ENCODE measurements at places on chromosomes 6 and 20.

GRCh38 chr6:133977983-133978895, 25.2 kb downstream of the TBPL1 start:
- DNase-seq: peak; percentile 22

DNA sequence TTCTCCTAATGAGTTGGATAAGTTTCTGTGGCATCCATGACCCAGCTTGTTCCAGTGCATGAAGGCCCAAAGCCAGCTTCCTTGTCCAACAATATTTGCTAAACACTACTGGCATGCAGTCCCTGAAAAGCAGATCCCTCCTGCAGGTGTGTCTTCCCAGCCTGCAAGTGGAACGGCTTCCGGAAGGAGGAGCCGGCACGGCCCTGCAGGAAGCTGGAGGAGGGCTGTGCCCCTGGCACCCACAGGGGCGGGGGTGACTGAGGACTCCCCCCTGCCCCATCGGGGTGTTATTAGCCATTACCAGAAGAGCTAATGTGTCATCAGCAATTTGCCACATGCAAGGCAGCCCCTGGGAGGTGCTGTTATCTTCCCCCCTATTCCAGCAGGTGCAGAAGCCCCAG, 27.4 kb downstream of the NPEPL1 start:
- no peak for DNase-seq

GRCh38 chr6:158344534-158344933, 32.3 kb downstream of the TULP4 start:
- DNase-seq: peak; percentile 10

DNA sequence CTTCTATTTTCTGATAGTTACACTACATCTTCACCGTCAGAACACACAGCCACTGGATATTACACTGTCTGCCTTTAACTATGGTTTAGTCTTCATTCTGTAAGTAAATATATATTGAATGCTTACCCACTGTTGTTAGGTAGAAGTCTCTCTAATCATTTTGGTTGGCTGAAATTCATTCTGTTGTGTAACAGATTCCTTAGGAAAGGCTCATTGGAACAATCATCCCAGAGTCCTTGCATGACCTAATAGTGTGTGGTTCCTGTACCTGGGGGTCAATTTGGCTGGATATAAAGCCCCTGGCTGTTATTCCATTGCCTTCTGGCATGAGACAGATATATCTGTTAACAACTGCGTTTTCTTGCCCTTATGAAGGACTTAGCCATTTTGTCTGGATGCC, 9.9 kb downstream of the BLOC1S5 start:
- no peak for DNase-seq

DNA sequence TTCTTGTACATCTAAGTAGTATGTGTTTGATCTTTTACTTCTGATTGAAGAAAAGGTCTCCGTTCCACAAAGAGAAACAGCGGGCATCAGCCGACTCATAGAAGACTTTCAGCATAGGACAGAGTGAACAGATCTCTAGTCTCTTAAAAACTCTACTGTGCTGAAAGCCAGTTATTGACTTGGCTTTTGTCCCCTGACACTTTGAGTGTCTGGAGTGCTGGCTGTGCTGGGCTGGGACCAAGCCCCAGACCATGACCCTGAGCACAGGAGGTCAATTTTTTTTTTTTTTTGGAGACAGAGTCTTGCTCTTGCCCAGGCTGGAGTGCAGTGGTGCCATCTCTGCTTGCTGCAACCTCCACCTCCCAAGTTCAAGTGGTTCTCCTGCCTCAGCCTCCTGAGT, 27.8 kb downstream of the MYBL2 start:
- DNase-seq: no peak

DNA sequence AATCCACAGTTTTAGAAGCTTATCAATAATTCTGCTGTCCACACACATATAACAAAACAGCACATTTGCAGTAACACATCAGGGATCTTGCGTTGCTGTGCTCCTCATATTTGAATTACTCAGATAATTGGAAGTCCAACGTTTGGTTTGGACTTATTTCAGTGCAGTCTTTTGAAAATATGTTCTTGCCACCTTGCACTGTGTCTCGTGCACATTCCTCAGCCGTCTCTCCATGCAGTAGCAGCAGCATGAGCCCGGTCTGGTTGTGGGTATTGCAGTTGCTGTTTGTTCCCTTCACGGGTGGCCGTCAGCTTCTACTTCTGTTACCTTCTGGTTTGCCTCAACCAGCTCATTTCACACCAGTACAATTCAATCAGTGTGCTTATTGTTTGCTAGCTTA, 215.5 kb downstream of the SLC24A3 start:
- no peak for DNase-seq

- no peak for DNase-seq
Measured at GRCh38 chr20:36629719-36630681, 16.0 kb downstream of the SLA2 start.

GRCh38 chr6:35728683-35729678, 7.9 kb upstream of the ARMC12 start:
- DNase-seq: no peak

DNA sequence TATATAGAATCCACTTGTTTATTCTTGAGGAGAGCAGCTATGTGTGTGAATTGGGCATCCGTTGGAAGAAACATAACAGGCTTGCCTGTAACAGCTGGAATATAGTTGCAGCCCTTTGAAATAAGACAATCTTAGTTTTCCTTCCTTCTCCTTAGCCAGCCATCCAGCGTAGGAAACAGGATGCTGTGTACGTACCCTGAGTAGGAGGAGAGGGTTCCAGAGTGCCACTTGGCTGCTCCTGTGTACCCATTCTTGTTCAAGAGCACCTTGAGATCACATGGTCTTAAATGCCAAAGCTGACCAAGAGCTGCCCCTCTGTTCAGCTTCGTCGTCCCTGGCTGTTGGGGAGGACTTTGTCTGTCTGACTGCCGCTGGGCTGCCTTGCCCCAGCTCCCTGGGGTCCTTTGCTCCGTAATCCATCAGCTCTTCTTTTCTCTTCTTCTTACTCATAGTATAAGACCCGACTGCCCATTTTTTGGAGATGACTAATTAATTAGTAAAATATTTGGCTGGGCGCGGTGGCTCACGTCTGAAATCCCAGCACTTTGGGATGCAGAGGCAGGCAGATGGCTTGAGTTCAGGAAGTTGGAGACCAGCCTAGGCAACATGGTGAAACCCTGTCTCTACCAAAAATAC, 49.0 kb downstream of the RREB1 start:
- DNase-seq: peak; percentile 73

DNA sequence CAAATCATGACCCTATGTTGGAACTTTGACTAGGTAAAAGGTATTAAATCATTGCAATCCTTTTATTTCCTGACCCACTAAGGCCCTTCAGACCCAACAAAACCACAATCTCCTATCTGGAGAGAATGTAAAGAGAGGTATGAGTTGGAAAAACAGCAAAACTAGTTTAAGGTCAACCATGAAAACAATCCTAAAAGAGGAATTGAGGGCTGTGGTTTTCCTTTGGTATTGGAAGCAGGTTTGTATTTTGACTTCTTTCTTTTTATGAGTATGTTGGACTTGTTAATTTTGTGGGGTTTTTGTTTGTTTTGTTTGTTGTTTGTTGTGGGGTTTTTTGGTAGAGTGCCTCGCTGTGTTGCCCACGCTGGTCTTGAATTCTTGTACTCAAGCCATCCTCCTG, 4.7 kb upstream of the SEC63 start:
- DNase-seq: no peak

- no peak for DNase-seq
Measured at GRCh38 chr6:162251257-162251656, 476.3 kb downstream of the PRKN start.

- no peak for DNase-seq
Measured at GRCh38 chr20:44004306-44004915, 89.8 kb downstream of the TOX2 start.

DNA sequence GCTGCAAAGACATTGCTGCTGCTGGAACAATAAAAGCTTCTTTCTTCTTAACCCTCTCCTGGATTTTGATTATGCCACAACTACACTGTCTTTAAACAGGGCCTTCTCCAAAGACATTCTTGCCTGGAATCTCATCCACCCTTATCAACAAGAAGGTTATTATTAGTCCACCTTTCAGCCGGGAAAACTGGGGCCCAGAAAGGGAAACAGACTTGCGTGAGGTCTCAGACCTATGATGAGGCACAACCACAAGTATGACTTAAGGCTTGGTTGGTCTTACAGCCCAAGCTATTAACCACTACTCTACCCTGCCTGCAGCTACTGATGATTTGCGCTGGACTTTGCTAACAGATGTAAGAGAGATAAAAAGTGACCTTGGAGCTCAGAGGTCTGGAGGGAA, 62.8 kb upstream of the CTNNBL1 start:
- no peak for DNase-seq

GRCh38 chr20:51195990-51196389, 173.1 kb upstream of the KCNG1 start:
- DNase-seq: no peak

DNA sequence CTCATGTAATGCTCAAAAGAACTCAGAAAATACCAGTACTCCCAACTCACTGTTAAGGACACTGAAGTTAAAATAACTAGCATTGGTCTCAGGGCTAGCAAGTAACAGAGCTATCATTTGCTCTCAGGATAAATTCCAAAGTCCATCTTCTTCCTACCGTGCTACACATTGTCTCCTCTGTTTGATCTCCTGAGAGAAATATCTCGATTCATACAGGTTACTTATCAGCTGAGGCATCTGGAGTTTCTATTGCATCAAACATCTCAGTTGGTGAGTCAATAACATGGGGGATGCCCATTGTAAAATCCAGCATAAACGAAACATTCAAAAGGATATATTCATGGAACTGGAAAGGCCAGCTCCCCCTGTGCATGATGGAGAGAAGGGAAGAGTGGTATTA, 147.4 kb downstream of the BACH2 start:
- DNase-seq: no peak

DNA sequence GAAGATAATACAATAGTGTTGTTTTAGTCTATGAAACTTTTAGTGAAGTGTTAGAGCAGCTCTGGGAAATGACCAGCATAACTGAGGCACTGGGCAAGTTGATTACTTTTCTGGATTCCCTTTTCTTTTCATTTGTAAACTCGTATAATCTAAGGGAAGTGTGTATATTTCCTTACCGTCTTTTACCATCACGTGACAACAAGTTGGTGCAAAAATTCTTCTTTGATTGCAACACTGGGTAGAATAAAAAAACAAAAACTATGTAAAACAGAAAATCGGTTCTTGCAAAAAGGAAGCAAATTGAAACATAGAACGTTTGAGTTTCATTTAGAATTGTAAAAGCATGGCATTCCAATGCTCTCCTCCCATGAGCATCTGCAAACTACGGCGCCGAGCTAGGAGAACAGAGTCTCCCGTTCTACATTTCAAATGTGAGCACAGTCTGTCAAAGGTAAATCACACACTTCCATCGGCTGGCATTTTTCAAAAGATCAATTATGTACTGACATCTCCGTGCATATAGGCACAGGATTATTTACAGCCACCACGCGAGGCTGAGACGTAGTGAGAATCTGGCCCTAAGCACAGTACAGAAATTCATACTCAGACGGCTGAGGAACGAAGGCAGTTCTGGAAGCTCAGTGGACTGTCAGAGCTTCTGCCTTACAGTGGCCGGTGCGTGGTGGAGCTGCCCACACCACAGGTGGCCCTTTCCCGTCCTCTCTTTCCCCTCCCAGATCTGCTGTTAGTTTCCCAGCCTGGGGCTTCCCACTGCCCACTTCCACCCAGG, 314.0 kb downstream of the BMP7 start:
- no peak for DNase-seq

DNA sequence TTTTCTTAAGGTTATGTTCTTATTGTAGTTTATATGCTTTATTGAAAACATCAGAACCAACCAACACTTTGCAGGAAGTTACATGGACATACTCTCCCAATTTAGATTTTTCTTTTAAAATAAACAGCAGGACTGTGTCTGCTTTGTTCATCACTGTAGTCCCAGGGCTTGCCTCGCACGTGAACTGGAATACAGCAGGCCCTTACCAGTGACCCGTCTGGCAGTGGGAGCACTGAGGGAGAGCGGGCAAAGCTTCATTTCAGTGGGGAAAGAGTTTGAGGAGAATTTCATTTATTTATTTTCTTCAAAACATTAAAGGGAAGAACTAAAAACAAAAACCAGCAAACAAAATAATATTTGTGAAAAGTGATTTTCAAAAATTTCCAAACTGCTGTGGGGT, 230.8 kb downstream of the PAX1 start:
- no peak for DNase-seq

All from kidney tubule cell (primary cell).